ENCODE measurements at places on chromosomes 4 and X.

DNA sequence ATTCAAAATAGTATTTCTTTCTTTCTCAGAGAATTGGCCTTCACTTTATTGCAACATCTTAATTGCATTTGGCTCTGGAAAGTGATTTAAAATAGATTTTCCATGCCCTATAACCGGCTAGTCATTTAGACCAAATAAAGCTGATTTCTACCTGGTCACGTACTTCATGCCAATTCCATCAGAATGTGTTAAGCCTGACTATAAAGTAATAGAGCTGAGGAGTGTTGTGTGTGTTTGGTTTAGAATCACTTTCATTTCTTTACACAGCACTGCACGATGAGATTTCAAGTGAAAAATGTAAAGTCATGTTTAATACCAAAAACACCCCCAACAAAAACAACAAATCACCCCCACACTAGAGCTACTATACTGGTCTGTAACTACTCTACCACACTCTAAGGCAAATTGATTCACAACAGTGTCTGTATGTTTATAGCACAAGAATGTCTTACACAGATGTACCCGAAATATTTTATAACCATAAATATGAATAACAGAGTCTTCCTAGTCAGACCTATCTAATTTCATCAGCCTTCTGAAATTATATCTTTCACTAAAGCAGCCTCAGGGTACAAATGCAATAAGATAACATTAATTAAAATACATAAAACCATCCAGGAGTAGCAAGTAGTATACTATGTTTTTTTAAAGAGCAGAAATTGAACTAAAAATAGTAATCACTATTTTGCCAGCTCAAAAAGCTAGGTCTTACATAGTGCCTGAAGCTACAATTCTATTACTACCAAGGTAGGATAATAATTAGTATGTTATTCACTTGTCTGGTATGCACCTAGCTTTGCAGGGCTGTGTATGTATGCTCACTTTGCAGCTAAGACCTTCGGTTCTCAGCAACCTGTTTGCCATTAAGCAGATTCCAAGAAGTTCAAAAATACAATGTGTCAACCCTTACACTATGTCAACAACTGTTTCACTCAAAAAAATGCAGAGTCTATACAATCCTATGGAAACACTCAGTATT, 28.4 kb downstream of the APBB2 start:
- DNase-seq, result no peak

DNA sequence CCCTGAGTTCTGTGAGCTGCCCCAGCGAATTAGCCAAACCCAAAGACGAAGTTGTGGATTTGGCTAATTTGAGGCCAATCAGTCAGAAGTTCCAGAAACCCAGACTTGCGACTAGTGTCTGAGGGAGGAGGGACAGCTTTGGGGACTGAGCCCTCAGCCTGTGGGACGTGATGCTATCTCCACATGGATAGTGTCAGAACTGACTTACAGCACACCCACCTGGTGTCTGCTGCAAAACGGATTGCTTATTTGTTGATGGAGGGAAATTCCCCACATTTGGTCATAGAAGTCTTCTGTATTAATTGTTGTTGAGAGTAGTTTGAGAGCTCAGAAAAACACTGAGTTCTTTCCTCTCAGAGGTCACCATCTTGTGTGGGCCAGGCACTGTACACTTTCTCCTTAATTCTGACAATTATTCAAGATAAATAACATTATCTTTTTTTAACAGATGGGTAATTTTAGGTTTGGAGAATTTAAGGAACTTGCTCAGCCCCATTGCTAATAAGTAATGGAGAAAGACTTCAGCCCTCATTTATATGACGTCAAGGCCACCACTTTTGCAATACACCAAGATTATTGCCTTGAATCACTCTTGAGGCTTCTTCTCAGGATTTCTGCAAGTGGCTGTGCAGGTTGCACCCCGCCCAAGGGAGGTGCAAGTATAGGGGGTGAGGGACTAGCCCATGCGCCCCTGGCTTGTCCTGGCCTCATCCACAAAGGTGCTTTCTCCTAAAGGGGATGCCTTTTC, 16.7 kb downstream of the CLRN2 start:
- DNase-seq, result no peak

- no peak for DNase-seq
These were observed 95.8 kb downstream of the SH3KBP1 start for GRCh38 chrX:19791562-19791961.

DNA sequence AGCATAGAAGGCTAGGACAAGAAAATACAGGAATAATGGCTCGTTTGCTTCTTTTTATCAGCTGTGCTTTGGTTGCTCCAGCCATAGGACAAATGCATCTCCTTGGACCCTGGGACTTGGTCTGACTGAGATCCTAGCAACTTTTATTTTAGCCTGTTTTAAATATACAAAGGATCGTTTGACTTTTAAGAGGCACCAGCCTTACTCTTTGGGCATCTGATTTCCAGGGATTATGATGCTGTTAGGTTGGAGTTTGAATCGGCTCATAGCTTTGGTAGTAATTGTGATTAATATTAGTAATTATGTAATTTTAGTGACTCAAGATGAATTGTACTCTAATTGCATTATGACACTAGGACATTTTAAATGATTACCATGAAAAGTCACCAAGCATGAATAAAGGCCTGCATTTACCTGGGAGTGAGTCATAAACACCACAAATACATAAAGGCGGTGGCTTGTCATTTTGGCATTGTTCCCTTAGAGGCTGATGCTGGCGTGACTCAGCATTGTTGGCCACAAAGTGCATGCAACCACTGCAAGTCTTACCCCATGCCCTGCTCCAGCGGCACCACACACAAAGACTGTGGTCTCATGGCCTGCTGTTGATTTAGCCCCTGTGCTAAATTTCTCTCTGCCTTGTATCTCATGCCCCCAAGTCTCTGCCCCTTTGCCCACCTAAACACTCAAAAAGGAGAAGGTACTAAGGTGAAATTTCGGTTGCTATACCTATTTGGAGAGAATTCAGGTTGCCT, 12.4 kb downstream of the GPAT3 start:
- DNase-seq, result no peak

DNA sequence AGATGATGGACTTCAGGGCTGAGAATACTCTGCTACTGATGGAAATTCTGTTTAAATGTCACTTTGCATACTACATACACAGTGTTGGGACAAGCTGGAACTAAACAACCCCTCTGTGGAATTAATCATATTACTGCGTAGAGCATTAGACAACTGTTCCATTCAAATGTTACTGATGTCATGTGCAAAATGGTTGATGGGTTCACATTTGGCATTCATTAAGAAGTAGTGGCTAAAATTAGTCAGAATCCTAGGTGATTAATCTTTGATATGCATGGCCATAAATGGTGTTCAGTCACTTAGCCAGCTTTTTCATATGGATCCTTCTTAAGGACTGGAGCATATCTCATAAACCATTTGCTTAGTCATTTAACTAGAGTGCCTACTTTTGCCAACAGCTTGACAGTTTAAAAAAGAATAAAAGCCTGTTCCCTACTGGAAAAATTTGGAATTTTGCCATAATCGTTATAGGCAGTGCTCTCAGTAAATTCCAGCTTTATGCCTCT, 105.2 kb downstream of the RNF150 start:
- no peak for DNase-seq

- no peak for DNase-seq
These were observed 178.4 kb downstream of the TECRL start for GRCh38 chr4:64230709-64231310.

DNA sequence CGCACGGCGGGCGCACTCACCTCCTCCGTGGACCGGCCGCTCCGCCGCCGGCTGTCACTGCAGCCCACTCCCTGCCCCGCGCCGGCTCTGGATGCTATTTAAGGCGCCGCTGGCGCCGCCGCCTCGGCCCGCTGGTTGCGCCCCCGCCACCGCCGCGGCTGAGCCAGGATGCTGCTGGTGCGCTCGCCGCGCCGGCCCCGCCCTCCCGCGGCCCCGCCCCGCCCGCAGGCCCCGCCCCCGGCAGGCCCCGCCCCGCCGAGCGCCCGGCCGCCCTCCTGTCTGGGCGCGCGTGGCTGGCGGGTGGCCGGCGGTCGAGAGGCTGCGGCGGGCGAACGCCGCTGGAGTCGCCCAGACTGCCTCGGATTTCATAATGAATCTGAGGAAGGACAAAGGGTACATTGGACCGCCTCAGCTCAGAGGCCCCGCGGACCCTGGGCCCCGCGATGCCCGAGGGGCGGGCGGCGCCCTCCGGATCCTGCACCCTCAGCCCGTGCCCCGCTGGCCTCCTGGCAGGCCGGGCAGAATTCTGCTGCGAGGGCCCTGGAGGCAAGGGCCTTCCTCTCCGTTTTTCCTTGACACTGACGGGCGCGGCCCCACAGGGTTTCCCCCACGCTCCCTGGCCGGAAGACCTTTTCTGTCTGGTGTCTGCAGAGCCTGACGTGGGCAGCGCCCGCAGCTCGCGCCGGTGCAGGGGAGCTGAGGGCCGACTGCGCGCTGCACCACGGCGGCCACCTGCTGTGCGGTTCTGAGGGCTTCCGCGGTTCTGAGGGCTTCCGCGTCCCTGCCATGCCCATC, at the start of gene ACSL1:
Gene ACSL1, minus strand, starts transcription at position 73 of the 795 bp plus-strand sequence. CDS start 22,454 bp downstream, outside the sequence.
- DNase-seq, result no peak

DNA sequence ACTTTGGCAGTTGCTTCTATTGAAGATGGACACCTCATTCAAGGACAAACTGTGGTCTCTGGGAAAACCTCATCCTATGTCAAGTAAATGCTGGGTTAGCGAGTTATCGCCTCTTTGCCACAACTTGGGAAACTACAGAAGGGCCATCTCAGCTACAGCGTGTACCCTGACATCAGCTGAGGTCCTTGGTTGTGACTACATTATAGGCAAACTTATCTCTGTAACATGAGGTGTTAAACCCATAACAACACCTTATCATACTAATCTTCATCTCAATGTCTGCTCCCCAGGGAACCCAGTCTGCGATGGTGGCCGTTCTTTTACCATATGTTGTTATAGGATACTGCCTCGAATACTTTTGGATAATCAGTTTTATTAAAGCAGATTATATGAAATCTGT, 1862.7 kb downstream of the STIM2 start:
- no peak for DNase-seq

Measured in cortex of kidney (tissue), 1 donor.